ENCODE measurements at places on chromosomes 3 and 15.

DNA sequence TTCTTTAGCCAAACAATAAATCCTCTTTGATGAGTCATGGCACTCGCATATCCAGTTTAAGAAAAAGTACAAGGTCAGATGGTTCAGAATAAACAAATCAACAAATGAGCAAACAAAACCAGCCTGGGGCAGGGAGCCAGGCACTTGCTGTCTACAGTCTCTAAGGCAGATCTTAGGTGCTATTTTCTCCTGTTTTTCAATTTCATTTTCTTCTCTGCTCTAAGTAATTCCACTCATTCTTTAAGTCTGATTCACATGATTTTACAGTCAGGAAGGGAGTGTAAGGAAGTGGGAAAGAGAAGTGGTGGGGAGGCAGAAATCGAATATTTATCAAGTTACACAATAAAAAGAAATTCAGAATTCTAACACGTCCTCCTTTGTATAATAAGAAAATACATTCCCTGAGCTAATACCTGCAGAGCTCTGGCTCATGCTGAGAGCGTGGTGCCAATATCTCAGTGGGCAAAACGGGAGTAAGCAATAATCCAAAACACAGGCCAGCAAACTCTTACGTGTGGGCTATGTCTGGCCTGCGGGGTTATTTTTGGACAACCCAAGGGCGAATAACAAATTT is 298.6 kb downstream of the ADAMTS17 start:
- no peak for DNase-seq

GRCh38 chr15:58221591-58222241 is 83.5 kb downstream of the AQP9 start:
- DNase-seq: no peak

GRCh38 chr3:29758434-29759322 is 477.8 kb downstream of the RBMS3 start:
- DNase-seq: no peak

DNA sequence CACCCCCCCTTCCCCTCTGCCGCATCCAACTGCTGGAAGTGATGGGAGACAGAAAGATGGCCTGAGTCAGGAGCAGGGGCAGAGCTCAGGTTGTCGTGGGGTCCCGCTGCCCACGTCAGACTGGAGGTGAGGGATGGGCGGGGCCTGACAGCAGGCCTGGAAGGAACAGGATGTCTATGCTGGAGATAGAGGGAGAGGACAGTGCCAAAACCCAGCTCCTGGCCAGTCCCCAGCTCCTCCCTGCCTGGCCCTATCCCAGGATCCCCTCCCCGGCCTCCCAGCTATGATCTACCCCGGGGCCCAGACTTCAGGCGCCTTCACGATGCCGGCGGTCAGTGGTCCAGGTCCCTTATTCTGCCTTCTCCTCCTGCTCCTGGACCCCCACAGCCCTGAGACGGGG is at the start of gene LMAN1L:
LMAN1L (plus strand) TSS at position 303 of the 400 bp plus-strand sequence; CDS start at position 323, 20 bp downstream.
- DNase-seq: no peak

DNA sequence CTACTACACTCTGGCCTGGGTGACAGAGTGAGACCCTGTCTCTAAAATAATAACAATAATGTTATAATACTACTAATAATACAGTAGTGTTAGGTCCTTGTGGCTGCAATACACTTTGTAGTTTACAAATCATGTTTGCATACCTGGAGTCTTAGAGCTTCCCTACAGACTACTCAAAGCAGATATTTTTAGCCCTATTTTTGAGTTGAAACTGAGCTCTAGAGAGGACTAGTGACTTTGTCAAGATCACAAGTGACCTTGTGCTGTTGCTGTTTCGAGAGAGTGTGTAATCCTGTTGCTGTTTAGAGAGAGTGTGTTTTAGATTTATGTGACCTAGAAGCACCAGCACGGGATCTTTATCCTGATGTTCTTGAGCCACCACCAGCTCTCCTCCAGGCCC is 105.3 kb upstream of the RNU6-1 start:
- DNase-seq: no peak

GRCh38 chr3:36317915-36318314 is 62.4 kb upstream of the STAC start:
- DNase-seq: no peak

DNA sequence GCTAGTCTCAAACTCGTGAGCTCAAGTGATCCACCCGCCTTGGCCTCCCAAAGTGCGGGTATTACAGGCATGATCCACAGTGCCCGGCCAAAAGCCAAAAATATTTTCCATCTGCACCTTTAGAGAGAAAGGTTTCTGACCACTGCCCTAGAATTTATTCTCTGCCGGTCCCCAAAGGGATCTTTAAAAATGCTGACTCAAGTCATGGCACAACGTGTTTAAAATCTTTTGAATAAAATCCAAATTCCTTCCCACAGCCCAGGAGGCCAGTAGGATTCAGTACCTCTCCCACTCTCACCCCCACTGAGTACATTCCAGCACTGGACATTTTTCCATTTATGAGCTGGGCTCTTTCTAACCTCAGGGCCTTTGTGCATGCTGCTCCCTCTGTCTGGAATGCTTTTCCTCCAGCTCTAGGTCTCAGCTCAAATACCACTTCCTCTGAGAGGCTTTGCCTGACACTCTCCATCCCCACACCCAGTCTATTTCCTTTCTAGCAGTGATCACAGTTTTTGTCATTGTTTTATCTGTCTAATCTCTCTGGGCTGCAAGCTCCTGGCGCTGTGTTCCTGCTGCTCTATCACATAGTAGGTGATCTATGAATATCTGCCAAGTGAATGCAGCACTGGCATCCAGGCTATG is 502.9 kb downstream of the SHQ1 start:
- DNase-seq: no peak

GRCh38 chr15:82595766-82596165 is 51.4 kb downstream of the CPEB1 start:
- no peak for DNase-seq

Data from activated CD8-positive, alpha-beta memory T cell treated with anti-CD3 and anti-CD28 coated beads, Interleukin-2, amount 50 U/mL, for 48 hours (primary cell).